ENCODE measurements at places on chromosomes 7 and 10. TPM values are rescaled to one million over a fixed set of nuclear protein-coding genes. Genes with fewer than 3 reads are reported as not detected.

Gene CCDC172
- not detected for total RNA-seq

Gene EPDR1
- 5.5 TPM for total RNA-seq

Gene HACD1
- 27.6 TPM for total RNA-seq

Gene ZNF365
- 2.2 TPM for total RNA-seq

Gene MYL10
- total RNA-seq = not detected

Gene GRID2IP
- total RNA-seq = not detected

Gene TUBGCP2
- 59.9 TPM for total RNA-seq

Gene FBXL13
- 1.3 TPM for total RNA-seq

Gene CPEB3
- total RNA-seq = 2.0 TPM

Gene AKR1D1
- total RNA-seq = not detected

Gene OIT3
- total RNA-seq = under 0.01 TPM

Gene ZNF511
- total RNA-seq = 24.2 TPM

Gene HPS1
- 25.1 TPM for total RNA-seq

Gene LRRC61
- 0.13 TPM for total RNA-seq

Gene TAS2R41
- not detected for total RNA-seq

Gene MYO1G
- 0.27 TPM for total RNA-seq

Gene ARHGAP22
- total RNA-seq = 76.5 TPM

Gene GPRIN2
- total RNA-seq = not detected

Gene ZSCAN25
- total RNA-seq = 12.4 TPM

Gene MTPN
- 281 TPM for total RNA-seq

Gene WEE2
- not detected for total RNA-seq

Gene AGMO
- not detected for total RNA-seq

Gene CARD11
- 10.1 TPM for total RNA-seq

Gene PPP1R9A
- 4.1 TPM for total RNA-seq

Gene CDH23
- not detected for total RNA-seq

Gene PHKG1
- total RNA-seq = 0.27 TPM

All from thoracic aorta endothelial cell (primary cell).